ENCODE measurements at places on chromosomes 4 and X.

DNA sequence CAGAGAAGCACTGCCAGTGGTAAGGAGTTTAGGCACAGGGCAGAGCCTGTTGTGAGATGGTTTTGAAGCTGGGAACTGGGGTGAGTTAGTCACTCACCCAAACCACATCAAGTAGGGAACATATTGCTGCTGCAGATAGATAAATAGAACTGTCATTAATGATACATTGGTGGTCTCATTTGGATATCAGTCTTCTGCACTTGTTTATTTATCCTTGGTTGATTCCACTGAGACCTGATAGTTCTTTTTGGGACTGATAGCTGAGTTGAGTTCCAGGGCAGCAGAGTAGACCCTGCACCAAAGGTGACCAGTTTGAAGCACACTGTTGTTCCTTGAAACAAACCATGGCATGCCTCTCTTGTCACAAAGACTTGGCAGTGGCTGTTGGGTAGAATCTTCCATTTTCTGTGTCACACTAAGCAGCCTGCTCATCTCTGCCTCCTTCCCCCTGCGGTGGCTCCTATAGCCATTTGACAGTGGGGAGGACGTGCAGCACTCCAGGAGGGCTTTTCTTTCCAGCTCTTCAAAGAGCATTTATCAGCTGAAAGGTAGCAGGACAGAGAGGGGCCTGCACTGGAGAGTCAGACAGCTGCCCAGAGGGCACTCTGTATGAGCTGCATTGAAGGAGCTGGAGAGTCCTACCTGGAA is 59.7 kb upstream of the TMEM164 start:
- no peak for DNase-seq

DNA sequence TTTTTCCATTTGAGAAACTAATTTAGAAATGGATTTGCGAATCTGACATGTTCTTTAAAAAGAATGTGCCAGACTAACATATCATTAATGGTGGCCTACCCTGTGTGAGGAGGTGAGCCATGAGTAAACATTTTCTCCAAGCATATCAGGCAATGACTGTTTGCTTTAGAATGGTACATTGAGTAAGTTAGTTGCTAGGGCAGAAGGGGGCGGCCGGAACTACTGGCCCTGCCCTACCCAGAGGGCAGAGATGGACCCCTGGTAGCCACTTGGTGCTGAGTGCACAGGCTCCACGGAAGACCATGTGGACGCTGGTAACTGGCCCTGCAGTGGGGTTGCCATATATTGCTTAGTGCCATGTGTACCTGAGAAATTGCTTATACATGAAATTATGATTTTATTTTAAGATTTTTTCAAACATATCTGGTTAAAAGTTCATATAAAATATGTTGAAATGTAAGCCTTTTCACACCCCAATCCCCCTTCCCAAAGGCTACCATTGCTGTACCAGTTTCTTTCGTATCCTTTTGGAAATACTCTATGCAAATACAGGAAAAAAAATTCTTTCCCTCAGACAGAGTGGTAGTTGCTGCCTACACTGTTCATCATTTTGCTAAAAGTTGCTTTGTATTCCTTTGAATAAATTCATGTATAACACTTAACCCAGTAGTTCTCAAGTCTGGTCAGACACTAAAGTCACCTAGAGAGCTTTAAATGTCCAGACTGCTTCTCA is 8.8 kb downstream of the FNIP2 start:
- DNase-seq = no peak

- no peak for DNase-seq
These were observed 48.8 kb upstream of the PGRMC1 start for GRCh38 chrX:119187298-119187697.

- no peak for DNase-seq
These were observed 211.5 kb downstream of the PDGFRA start for GRCh38 chr4:54440394-54441136.

- DNase-seq = no peak
These were observed 122.8 kb downstream of the TBL1X start for GRCh38 chrX:9587642-9588041.

- no peak for DNase-seq
These were observed 121.3 kb downstream of the IDS start for GRCh38 chrX:149383852-149384251.

DNA sequence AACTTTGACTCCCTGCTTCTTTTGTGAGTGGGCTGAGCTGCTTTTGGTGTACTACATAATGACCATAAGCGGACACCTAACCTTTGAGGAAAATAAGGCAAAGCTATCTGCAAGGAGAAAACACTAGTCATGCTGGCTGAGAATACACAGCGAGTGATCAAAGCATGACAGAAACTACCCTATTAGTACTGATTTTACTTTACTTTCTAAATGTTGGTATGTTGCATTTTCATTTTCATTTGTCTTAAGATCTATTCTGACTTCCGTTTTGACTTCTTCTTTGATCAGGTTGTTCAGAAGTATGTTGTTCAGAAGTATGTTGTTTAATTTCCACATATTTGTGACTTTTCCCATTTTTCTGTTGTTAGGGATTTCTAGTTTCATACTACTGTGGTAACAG is 361.1 kb downstream of the TRAM1L1 start:
- no peak for DNase-seq

- no peak for DNase-seq
These were observed 23.1 kb downstream of the AFF2 start for GRCh38 chrX:148523303-148524080.

- no peak for DNase-seq
These were observed 47.7 kb downstream of the SOD3 start for GRCh38 chr4:24843096-24843495.

GRCh38 chrX:119757979-119758730 is at the start of gene SOWAHD:
TSS of gene SOWAHD (plus strand) at chrX:119758588. CDS start at chrX:119758668, 80 bp downstream.
- DNase-seq = no peak

DNA sequence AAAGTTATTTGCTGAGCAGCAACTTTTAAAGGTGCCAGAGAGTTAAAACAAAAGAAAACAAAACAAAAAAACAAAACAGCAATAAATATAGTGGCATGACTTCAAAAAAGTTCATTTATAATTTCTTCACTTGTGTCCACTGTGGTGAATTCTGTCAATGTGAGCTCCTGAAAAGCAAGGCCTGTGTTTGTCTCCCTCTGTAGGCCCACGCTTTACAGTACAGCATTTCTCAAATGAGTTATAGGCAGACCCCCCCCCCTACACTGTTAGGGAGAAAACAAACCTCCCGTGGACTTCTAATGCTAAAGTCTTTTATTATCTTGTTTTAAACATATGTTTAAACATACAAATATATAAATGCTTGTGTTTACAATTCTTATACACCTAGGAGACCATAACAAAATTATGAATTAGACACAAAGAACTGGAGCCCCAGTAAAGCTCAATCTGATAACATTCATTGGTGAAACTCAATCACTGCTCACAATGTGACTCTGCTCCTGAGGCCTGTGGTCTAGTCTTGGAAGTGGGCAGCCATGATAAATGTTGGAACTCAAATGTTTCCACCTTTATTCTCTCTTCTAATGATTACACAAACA is 47.0 kb upstream of the SCOC start:
- DNase-seq = peak; percentile 17

DNA sequence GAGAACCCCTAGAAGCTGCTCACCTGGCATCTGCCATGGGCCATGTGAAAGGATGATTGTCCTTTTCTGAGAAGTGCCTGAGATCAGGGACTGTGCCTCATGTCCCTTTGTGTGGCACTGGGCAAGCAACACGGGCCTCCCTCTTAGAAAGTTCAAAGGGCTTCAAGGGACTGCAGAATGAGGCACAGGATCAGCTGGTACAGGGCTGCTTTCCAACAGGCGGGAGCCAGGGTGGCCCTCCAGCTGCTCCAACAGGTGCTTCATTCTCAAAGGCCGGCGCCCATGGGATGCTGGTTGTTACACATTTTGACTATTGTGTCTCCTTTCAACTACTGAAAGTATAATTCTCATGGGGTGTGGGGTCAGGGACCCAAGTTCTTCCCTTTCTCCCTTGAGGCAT is 114.7 kb downstream of the ENPP6 start:
- DNase-seq = no peak

- no peak for DNase-seq
These were observed 48.5 kb downstream of the NELFA start for GRCh38 chr4:1960170-1960825.

GRCh38 chr4:13984991-13985800 is 357.7 kb upstream of the BOD1L1 start:
- peak; percentile 53 for DNase-seq

DNA sequence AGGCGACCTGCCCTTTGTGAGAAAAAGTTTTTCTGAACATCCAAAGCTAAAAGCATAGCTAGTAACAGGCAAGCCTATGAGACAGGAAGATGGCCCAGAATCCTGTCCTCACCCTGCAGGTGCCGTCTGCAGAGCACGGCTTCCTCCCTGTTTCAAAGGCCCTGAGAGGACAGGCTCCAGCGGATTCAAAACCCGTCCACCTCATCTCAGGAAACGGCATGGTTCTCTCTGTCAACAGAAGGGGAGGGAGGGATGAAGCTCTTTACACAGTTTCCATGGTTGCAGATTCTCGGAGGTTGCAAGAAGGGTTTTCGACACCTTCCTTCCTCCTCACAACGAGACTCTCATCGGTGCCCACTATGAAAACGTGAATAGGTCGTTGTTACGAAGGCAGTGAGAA is 8.3 kb downstream of the PPP2R3B start:
- no peak for DNase-seq

- no peak for DNase-seq
These were observed 274.7 kb upstream of the FGF13 start for GRCh38 chrX:138986235-138986634.

- no peak for DNase-seq
These were observed 67.7 kb downstream of the RWDD4 start for GRCh38 chr4:183591301-183591700.

- DNase-seq = no peak
These were observed at the start of gene HHIP for GRCh38 chr4:144645631-144646522. TSS of gene HHIP (plus strand) at chr4:144646156. CDS start at chr4:144646676, 520 bp downstream.

DNA sequence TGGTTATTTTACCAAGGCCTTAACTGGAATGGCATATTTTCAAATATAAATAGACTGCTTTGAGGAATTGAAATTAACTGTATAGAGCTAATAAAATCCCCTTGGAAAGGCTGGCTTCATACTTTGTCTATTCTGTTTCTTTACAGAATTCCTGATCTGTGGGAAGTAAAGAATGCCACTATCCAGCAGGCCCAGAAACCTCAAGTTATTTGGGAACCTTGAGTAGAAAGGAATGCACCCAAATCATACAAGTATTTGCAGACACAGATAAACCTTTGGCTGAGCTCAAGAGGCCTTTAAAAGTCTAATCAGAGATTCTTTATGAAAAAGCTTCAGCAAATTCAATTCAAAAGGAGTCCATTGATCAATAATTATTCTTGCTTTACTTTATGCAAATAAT is 975.7 kb upstream of the PABPC4L start:
- no peak for DNase-seq

DNA sequence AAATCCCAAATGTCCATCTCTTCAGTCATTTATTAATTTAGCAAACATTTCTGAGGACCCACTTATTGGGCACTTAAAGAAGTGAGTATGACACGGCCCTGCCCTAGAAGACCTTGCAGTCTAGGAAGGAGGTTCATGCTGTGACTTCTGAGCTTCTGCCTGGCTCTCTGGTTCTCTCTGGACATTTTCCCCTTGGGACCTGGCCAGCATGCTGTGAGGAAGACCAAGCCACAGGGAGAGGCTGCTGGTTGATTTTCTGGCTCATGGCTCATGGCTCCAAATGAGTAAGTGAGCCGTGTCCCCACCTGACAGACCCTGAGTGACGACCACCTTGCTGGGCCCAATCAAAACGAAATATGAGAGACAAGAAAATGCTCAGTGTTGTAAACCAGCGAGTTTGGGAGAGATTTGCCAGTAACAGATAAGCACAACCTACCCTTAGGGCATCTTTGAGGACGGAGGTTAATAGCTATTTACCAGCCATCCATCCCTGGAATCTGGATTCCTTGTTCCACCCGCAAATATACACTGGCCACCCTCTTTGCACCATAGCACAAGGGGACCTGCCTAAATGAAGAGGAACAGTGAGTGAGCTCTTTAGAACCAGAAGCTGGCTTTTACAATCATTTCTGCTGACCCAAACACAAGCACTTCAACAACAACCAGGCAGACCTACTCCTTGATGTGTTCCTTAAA is 876 bp downstream of the MPP1 start:
- no peak for DNase-seq

- DNase-seq = no peak
These were observed 11.2 kb downstream of the RBM41 start for GRCh38 chrX:107107459-107107858.

DNA sequence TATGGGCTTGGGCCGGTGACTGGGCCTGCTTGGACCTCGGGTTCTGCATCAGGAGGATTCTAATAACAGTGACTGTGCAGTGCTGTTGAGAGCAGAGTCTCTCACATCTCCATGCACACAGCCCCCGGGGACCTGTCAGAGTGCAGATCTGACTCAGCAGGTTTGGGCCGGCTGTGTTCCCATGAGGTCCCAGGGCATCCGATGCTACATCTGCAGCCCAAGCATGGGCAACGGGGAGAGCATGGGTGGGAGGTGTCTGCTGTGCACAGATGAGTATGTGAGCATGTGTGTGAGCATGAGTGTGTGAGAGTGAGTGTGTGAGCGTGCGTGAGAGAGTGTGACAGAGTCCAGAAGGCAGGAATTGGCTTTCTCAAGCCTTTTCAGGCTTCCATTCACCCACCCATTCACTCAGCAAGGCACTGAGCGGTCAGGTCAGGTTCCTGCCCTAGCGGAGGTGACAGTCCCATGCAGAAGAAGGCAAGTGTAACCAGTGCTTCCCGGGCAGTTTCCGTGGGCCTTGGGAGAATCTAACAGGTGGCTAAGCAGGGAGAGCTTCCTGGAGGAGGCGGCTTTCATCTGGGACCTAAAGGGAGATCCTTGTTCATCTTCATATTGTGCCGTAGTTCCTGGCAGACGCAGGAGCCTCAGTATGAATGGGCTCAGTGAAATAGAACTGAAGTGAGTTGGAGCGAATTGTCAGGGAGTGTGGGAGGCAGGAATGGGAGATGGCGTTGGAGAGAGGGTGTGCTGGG is 62.6 kb downstream of the SORCS2 start:
- DNase-seq = no peak

DNA sequence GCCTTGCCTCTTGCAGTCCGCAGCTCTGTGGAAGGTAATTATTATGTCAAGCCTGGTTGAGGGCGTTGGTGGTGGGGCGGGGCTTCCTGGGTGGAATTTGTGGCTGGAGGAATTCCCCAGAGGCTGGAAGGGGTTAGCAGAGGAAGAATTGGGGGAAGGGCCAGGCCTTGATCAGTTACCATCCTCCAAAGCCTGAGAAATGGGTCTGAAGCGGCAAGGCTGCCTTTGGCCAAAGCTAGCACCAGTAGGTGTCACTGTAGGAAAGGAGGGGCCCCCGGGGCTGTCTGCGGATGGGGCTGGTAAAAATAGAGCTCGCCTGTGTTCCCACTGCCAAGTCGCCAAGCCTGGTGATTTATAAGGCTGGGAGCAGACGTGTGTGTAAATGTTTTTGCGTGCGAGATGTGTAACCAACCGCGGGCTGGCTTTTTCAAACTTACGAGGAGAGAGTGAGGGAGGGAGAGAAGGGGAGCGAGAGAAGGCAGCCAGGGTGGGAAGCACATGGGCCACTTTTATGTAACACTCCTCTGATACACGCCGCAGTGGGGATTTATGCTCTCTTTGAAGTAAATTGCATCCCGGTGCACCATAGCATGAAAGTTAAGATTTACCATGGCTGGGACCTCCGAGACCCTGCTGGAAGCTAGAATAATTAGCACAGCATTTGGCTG is 367.0 kb downstream of the BCOR start:
- DNase-seq = peak; percentile 71
